ENCODE measurements at places on chromosomes 5 and 9. TPM values are rescaled to one million over a fixed set of nuclear protein-coding genes. Genes with fewer than 3 reads are reported as not detected.

NR5A1 gene
- not detected for total RNA-seq

BTNL3 gene
- total RNA-seq = not detected

NPR3 gene
- total RNA-seq = not detected

SPATA31E1 gene
- not detected for total RNA-seq

TMEM174 gene
- not detected for total RNA-seq

PLAC8L1 gene
- total RNA-seq = 0.36 TPM

SMIM33 gene
- 1.5 TPM for total RNA-seq
